ENCODE measurements at places on chromosomes 11 and 22.

DNA sequence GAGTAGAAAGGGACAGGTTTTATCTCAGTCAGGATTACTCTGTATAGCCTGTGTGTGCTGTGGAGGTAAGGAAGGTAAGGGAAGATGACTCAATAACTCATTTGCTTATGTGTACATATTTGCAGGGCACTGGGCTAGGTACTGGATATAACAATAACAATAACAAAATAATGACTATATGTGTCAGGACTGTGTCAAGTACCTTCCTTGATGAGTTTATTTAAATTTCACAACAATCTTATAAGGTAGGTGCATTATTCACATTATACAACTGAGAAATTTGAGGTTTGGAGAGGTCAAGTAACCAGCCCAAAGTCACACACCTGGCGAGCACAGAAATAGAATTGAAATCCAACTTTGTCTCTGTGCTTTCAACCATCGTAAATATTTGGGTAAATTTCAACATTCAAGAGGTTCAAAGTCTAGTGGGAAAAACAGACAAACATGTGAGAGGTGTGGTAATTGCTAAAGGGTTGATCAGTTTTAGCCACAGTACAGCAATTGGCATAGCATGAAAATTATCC, 131.8 kb downstream of the APIP start:
- DNase-seq, result no peak

DNA sequence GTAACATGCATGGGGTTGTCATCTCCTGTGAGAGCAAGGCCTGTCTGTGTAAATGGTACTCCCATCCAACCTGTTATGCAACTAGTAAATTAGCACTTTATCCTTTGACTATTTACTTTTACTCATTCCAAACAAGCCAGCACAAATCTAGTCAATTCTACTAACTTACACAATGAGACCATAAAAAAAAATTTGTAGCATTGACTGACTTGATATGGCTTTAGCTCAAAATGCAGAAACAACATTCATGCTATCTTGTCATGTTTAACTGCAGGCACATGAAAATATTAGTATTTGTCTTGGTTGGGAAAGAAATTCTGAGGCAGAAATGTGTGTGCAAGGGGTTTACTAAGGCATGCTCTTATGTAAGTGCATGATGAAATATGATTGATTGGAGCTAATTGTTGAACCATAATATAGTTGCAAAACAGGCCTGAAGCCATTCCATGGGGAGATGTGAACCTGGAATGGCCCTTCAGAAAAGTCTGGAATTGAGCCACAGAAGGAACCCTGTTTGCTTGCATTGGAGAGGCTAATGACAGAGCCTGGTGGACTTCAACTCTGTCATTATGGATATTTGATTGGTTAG, 2.5 kb downstream of the SLC22A25 start:
- DNase-seq, result no peak

DNA sequence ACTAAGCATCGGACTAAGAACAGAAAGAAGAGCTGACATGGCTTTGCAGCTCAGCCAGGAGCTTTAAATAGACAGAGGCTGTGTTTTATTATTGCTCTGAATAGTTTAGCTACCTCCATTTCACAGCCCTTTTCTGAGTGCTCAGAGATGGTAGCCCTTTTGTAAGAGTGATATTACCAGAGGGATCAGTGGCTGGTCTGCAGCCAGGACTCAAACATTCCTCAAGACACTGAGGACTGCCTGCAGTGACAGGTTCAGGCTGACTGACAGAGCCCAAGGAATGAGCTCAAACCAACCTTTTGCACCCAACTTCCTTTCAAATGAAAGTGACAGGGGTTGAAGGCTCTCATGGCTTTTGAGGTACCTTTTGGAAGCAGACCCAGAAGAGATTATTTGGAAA, 189.0 kb downstream of the DDX10 start:
- DNase-seq, result no peak

DNA sequence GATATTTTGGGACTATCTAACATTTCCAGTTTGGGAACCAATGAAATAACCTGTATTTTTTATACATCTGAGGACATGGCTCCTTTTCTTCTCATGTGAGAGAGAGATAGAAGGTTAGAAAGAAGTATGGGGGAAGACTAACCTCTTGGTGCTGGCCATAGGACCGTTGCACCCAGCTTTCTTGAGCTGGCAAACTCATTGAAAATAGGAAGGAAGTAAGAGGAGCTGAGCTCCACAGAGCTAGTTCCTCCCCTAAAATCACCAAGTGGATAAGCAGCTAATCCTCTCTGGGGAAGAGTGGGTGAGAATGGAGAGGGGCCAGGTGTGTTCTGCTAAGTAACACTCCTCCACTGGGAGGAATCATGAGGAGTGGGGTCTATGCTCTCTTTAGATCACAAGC, 387.4 kb upstream of the CADM1 start:
- no peak for DNase-seq

- DNase-seq, result no peak
Observed at GRCh38 chr22:33873666-33874065, 46.6 kb downstream of the LARGE1 start.

- no peak for DNase-seq
Observed at GRCh38 chr11:30550022-30550542, 36.1 kb downstream of the MPPED2 start.

Data from NCI-H2227 treated with DMSO at 0.1 percent for 48 hours (cell line).